ENCODE measurements at places on chromosomes 3 and 15.
A peak's percentile ranks its signal among the peaks of the same experiment; 100 is the strongest.

DNA sequence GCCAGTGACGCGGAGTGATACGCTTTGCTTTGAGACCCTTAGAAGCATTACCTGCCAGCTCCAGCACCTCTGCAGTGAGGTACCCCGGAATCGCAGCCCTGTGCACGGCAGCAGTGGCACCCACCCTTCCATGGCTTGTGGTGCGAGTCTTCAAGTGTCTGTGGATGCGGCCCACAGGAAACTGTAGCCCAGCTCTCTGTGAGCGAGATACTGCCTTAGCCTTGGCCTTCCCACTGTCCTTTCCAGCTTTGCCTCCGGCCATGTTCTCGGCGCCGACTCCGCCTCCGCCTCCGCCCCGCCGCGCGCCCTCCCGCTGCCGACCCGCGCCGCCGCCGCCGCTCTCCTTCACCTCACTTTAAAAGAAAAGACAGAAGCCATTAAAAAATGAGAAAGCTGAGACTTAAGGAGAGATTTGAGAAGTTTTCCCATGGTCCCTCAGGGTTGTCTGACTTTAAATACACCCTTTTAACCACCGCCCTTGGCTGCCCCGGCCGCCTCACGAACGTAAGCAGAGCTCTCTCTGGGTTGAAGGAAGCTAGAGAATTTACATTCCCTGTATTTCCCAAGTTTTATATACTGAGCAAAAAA lies 78.5 kb upstream of the FAM174B start:
- DNase-seq: peak; percentile 25
- peaks cover 23% of the 10 kb centered on the region for H3K27me3 ChIP-seq
- peaks cover 12% of the 10 kb centered on the region for H3K4me1 ChIP-seq
- peak overlapping the region; percentile 57 for H3K27ac ChIP-seq
- H3K36me3 ChIP-seq: no peaks in the 10 kb centered on the region
- peak overlapping the region; percentile 76 for H3K4me3 ChIP-seq

GRCh38 chr3:25589104-25589782 lies 75.5 kb downstream of the TOP2B start:
- H3K27ac ChIP-seq: no peak overlapping the region
- DNase-seq: no peak
- no peaks in the 10 kb centered on the region for H3K4me1 ChIP-seq
- H3K27me3 ChIP-seq: no peaks in the 10 kb centered on the region
- no peaks in the 10 kb centered on the region for H3K36me3 ChIP-seq

DNA sequence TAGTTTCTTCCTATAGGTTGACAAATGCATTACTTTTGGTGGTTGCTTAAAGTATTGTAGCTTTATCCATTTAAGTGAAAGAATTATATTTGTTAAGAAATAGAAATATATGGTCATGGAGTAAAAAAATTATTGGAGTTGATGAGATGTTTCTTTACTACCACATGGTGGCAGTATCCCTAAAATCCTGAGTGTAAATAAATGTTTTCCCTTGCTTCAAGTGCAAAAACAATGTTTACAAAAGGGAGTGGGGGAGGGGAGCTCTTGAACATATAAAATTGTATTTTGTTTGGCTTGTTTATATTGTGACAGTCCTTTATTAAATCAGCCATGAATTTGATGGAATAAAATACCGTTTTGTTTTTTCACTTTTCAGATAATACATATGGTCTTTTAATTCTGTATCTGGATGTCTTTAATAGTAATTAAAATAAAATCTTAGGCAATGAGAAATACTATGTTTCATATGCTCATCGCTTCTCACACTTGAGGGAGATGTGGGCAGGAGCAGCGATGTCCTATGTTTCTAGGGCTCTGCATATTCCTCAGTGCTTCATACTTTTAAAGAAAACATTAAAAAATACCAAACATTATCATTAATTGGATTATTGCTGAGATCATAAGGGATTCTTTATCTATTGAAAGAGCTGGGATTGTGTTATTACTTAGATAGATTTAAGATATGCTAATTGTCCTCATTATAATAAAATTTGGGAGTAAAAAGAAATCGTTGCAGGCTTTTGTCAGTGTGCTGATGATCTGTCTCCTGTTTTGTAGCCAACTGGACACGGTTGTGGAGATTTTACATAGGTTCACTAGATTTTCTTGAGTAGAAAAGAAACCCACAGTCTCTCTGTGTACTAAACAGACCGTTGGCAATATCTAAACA lies 349.7 kb downstream of the TUSC7 start:
- H3K4me1 ChIP-seq: no peaks in the 10 kb centered on the region
- DNase-seq: no peak
- no peak overlapping the region for H3K27ac ChIP-seq
- no peaks in the 10 kb centered on the region for H3K27me3 ChIP-seq
- H3K4me3 ChIP-seq: no peak overlapping the region

GRCh38 chr15:98524838-98525660 lies 123.3 kb upstream of the IGF1R start:
- no peaks in the 10 kb centered on the region for H3K4me1 ChIP-seq
- H3K27me3 ChIP-seq: peaks cover 10% of the 10 kb centered on the region
- DNase-seq: no peak
- H3K27ac ChIP-seq: no peak overlapping the region
- H3K36me3 ChIP-seq: no peaks in the 10 kb centered on the region
- H3K4me3 ChIP-seq: no peak overlapping the region

GRCh38 chr15:71290002-71290401 lies 174.7 kb downstream of the THSD4 start:
- no peak overlapping the region for H3K4me3 ChIP-seq
- DNase-seq: no peak
- no peaks in the 10 kb centered on the region for H3K36me3 ChIP-seq
- peaks cover 16% of the 10 kb centered on the region for H3K27me3 ChIP-seq
- no peak overlapping the region for H3K27ac ChIP-seq
- H3K4me1 ChIP-seq: peaks cover 14% of the 10 kb centered on the region

DNA sequence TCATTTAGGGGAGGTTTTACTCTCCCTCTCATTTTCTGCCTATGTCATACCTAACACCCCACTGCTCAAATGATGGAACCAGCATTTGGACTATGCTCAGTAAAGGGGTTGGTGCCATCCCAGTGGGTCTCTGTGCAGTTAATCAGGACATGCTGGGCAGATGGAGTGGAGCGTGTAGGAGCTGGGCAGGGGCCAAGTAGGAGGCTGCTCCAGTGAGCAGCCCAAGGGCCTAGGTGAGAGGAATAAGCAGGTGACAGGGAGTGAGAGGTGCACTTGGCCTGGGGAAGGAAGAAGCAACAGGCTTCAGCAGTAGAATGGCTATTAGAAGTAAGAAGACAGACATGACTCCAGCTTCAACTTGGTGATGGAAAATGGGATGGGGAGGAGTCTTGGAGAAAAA lies 72.2 kb downstream of the EPHB1 start:
- no peaks in the 10 kb centered on the region for H3K36me3 ChIP-seq
- DNase-seq: no peak
- no peaks in the 10 kb centered on the region for H3K4me1 ChIP-seq

- no peak overlapping the region for H3K4me3 ChIP-seq
- no peak overlapping the region for H3K27ac ChIP-seq
- no peaks in the 10 kb centered on the region for H3K36me3 ChIP-seq
- DNase-seq: no peak
Observed at GRCh38 chr15:101156509-101157159, 95.2 kb downstream of the CHSY1 start.

GRCh38 chr3:13461169-13462124 lies 18.7 kb upstream of the HDAC11 start:
- no peaks in the 10 kb centered on the region for H3K36me3 ChIP-seq
- H3K4me1 ChIP-seq: no peaks in the 10 kb centered on the region
- peaks cover 10% of the 10 kb centered on the region for H3K27me3 ChIP-seq
- no peak overlapping the region for H3K4me3 ChIP-seq

DNA sequence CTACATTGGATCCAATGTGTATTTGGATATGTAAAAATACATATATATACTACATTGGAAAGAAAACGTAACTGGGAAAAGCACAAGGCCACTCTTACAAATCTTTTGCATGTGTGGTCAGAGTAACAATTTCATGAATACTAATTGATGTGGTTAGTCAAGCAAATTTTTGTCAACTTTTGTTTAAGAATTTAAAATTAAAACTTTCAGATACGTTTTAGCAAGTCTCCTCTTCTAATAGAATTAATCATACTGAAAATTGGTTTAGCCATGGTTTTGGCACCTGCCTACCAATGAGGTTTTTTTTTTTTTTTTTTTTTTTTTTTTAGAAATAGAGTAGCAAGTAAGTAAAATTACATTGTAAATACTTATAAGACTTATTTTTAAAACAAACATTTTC lies 153.0 kb upstream of the CGNL1 start:
- H3K27ac ChIP-seq: no peak overlapping the region
- peaks cover 3% of the 10 kb centered on the region for H3K4me1 ChIP-seq
- no peaks in the 10 kb centered on the region for H3K36me3 ChIP-seq
- no peaks in the 10 kb centered on the region for H3K27me3 ChIP-seq
- DNase-seq: no peak
- H3K4me3 ChIP-seq: no peak overlapping the region

- H3K36me3 ChIP-seq: no peaks in the 10 kb centered on the region
- no peak overlapping the region for H3K27ac ChIP-seq
- DNase-seq: no peak
- no peak overlapping the region for H3K4me3 ChIP-seq
Observed at GRCh38 chr3:186255703-186256331, 106.2 kb downstream of the DGKG start.

DNA sequence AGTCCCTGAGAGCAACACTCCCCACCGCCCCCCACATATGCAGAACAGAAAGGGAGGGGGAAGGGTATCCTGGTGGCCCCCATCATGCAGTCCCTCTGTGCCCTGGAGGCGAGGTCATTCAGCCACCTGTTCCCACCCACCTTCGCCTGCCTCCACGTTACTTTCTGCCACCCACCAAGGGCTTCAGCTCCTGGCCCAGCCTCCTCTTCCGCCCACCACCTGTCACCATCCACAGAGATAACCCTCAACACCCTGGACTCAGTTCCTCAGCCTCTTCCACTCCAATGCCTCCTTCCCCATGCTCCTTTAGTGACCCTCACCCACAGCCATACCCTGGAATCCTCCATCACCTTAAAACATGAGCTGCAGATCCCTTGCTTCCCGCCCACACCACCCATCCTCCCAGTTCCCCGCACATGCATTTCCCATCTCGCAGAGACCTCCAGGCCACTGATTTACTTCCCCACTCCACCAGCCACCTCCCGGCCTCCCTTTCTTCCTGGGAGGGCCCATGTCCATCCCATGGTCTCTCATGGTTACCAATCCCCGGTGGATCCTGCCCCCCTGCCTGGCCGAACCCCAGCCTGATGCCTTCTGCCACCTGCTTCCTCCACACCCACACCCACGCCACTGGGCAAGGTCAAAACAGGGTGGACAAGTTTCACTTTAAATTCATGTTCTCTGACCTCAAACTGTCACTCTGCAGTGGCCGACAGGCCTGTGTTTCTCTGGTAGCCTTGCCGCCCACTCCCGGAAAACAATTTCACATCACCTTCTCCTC lies 18.2 kb downstream of the HOMER2 start:
- no peak for DNase-seq
- no peaks in the 10 kb centered on the region for H3K36me3 ChIP-seq
- no peaks in the 10 kb centered on the region for H3K4me1 ChIP-seq
- no peak overlapping the region for H3K4me3 ChIP-seq

- H3K4me3 ChIP-seq: no peak overlapping the region
- H3K36me3 ChIP-seq: peaks cover 2% of the 10 kb centered on the region
- DNase-seq: no peak
- H3K27me3 ChIP-seq: no peaks in the 10 kb centered on the region
- H3K4me1 ChIP-seq: peaks cover 8% of the 10 kb centered on the region
- no peak overlapping the region for H3K27ac ChIP-seq
Observed at GRCh38 chr3:141248064-141248463, 16.4 kb downstream of the PXYLP1 start.

DNA sequence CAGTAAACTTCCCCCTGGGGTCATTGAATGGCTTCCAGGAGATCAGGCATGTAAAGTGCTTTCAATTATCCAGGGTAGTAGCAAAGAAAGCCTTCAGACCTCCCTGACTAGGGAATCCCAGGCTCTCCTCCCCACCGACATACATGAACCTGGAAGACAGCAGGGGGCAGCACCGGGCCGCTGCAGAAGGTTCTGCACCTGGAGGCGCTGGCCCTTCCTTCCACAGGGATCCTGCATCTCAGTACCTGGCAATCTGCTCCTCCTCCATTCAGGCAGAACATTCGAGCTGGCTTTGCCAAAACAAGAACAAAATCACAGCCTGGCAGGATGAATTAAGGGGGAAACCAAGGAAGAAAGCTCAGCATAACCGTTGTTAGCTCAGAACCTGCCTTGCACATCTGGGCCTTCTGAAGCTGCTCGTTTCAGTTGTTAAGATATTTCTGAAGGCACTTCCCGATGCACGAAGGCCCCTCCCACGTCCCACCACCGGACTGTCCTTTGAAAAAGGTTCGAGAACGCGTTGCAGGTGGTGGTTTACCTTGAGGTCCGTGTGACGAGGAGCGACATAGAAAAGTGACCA lies 237.7 kb downstream of the SLCO3A1 start:
- H3K4me1 ChIP-seq: peaks cover 24% of the 10 kb centered on the region
- no peaks in the 10 kb centered on the region for H3K27me3 ChIP-seq
- peaks cover 13% of the 10 kb centered on the region for H3K36me3 ChIP-seq
- no peak overlapping the region for H3K4me3 ChIP-seq

- no peak for DNase-seq
- peaks cover 41% of the 10 kb centered on the region for H3K27me3 ChIP-seq
- H3K4me3 ChIP-seq: no peak overlapping the region
- no peaks in the 10 kb centered on the region for H3K36me3 ChIP-seq
- no peak overlapping the region for H3K27ac ChIP-seq
Observed at GRCh38 chr15:70329179-70329578, 231.5 kb upstream of the TLE3 start.

GRCh38 chr3:60758171-60758570 lies 493.1 kb downstream of the FHIT start:
- DNase-seq: no peak
- H3K27me3 ChIP-seq: no peaks in the 10 kb centered on the region
- H3K4me1 ChIP-seq: peaks cover 11% of the 10 kb centered on the region
- H3K27ac ChIP-seq: no peak overlapping the region
- H3K36me3 ChIP-seq: no peaks in the 10 kb centered on the region

- no peaks in the 10 kb centered on the region for H3K36me3 ChIP-seq
- DNase-seq: no peak
- H3K27me3 ChIP-seq: no peaks in the 10 kb centered on the region
- no peak overlapping the region for H3K27ac ChIP-seq
- H3K4me3 ChIP-seq: no peak overlapping the region
Observed at GRCh38 chr3:27792869-27793268, 70.7 kb upstream of the EOMES start.

DNA sequence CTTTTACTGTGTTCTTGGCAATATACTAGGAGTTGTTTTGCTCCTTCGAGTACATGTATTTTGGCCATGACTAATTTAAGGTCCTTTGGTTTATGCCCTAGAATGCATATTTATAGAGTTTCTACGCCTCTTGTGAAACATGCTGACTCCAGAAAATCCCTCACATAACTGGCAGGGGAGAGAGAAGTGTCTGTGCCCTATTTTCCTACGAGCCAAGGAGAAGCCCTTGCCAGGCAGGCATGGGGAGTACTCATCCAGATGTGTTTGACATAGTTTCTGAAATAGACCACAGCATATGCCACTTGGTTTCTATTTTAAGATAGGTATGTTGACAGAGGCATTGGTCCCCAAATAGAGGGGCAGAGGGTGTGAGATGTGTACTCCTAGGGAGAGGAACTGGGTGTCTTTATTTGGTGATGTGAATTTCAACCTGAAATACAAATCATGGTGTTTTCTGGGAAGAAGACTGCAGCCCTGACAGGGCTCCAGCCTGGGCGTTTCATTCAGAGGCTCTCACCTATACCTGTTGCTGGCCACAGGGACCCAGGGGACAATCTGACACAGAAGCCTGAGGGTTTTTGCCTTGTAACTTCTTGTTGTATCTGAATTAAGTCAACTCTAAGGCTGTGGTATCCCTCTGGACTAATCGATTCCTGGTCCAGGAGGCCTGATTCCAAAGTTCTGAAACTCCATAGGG lies 267.8 kb upstream of the C2CD4B start:
- no peak for DNase-seq
- H3K4me3 ChIP-seq: no peak overlapping the region
- no peaks in the 10 kb centered on the region for H3K27me3 ChIP-seq
- no peak overlapping the region for H3K27ac ChIP-seq
- H3K4me1 ChIP-seq: no peaks in the 10 kb centered on the region
